ENCODE measurements at places on chromosomes 11 and 22.
A peak's percentile ranks its signal among the peaks of the same experiment; 100 is the strongest.

GRCh38 chr11:10659339-10660216, 34.0 kb downstream of the IRAG1 start:
- no peak for DNase-seq

GRCh38 chr11:19793326-19793725, 80.7 kb downstream of the NAV2 start:
- DNase-seq, result no peak

DNA sequence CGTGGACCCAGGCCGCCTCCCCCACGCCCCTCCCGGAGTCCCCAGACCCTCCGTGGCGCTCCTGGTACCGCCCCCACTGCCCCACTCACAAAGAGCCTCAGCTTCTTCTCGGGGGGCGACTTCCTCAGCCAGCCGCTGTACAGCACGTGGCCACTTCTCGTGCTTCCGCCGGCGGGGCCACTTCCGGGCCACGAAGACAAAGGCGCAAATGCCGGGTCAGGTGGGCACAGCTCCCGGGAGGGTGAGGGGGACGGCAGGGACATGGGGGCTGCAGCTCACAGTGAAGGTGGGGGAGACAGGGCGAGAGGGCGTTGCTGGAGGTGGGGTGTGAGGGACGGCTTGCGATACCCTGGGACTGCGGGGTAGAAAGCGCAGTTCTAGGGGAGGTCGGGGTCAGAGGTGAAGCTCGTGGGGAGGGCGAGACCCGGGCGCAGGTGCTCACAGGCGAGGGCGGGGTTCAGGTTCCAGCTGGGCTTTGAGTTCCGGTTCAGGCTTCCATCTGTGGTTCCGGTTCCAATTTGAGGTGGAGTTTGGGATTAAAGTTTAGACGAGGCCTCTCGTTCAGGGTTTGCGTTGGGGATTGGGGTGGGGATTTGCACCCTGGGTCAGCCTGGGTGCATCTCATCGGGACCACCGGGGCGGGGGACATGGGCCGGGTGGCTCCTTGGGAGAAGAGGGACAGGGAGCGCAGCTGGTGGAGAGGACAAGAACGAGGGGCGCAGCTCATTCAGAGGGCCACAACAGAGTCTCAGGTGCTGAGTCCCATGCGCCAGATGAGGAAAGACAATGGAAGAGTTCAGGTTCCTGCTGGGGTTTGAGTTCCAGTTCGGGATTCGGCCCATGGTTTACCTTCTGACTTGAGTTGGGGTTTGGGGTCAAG, at the start of gene GAB4:
Gene GAB4, minus strand, starts transcription at position 371 of the 880 bp plus-strand sequence. Its CDS starts 108 bp downstream, at position 263.
- DNase-seq, result no peak

DNA sequence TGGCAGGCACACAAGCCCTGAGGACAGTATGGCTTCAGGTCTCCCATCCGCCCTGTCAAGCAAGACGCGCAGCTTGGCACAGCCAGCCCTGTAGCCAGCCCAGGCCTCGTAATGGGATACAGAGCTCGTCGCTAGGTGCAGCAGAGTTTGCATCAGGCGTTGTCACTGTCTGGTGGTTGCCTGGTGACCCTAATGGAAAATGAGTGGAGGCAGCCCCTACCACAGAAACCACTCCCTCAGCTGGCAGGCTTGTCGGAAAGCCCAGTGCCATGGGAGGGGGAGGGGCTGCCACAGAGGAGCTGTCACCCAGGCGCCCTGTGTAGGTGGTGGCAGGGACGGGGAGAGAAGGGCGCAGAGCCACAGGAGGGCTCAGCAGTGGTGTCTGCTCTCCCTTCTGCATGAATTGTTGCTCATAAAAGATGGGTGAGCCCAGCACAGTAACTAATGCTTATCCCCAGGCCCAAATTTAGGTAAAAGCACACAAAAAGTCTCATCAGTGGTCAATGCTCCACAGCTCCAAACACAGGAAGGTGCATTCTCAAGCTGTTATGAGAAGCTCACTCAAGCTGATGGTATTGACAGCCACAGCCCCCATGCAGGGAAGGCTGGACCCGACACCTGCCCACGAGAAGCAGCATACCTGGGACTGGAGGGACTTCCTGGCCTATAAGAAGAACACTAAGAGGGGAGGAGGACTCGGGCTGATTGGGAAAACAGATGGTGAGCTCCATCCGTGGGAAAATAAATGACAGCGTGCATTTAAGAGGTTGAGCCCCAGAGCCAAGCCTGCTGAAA, 164.6 kb downstream of the ETS1 start:
- peak; percentile 94 for DNase-seq

DNA sequence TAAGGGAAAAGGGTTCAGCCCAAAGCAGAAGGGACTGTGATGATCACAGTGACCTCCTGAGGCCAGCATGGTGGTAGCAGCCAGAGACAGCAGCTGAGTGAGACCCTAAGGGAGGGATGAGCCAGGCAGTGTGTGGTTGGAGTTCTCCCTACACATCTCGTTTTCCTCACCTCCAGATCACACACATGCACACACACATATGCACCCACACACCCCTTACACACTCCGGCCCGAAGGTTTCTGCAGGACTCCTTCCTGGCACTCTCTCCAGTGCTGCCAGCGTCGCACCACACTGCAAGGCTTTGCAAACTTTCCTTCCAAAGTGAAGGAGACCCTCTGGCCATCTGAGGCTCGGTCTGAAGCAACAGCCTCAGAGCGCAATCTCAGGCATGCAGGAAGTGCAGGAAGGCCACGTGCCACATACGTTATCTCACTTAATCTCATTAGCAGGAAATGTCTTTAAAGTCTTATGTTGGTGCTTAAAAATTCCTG, 26.9 kb upstream of the TP53I11 start:
- no peak for DNase-seq

- DNase-seq, result no peak
Measured at GRCh38 chr11:63907063-63907462, 9.9 kb downstream of the RCOR2 start.

DNA sequence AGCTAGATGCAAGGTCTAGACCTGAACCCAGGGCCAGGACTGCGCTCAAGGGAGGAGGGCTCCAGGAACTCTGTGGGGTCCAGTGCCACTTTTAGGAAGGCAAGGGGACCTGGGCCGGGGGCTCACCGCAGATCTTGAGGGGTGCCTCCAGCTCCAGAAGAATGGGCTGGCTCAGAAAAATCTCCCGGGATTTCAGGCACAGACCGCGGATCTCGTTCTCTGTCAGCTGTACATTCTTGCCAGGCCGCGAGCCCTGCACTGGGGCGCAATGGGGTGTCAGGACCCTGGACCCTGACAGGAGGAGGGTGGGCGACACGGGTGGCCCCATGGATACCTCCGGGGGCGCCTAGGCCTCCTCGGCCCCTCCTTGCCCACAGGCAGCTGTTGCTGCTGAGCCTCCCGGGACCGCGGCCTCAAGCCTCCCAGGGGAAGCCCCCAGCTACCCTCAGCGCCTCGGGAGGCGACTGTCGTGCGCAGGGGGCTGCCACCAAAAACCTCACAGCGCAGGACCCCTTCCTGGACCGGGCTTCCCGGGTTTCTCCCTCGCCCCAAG, 640 bp downstream of the PPP1CA start:
- DNase-seq, result no peak

DNA sequence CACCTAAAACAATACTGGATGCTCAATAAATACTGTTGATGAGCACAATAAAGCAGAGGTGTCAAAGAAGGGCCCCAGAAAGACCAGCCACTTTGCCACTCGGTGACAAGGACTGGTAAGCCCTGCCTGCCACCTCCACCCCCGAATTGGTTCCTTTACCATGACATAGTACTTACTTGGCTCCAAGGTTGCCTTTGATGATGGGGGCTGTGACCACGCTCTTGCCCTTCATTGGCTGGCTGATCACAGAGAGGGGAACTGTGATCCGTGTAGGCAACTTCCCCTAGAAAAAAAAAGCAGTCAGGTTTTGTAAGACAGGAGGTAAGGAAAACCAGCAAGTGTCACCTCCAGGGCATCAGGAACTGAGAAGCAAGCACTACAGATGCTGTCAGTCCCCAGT, 29.7 kb downstream of the NFRKB start:
- peak; percentile 36 for DNase-seq

DNA sequence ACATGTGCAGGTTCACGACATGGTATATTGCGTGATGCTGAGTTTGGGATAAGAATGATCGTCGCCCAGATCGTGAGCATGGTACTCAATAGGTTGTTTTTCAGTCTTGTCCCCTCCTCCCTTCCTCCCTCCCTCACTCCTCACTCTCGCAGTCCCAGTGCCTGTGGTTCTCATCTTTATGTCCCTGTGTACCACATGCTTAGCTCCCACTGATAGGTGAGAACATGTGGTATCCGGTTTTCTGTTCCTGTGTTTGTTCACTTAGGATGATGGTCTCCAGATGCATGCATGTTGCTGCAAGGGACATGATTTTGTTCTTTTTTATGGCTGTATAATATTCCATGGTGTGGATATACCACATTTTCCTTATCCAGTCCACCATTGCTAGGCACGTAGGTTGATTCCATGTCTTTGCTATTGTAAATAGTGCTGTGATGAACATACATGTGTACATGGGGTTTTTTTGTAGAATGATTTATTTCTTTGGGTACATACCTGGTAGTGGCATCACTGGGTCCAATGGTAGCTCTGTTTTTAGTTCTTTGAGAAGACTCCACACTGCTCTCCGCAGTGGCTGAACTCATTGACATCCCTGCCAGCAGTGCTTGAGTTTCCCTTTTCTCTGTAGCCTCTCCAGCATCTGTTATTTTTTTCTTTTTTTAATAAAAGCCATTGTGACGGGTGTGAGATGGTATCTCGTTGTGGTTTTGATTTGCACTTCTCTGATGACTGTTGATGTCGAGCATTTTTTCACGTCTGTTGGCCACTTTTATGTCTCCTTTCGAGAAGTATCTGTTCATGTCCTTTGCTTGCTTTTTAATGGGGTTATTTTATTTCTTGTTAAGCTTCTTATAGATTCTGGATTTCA, 16.4 kb downstream of the ZBED4 start:
- DNase-seq, result no peak
